ENCODE measurements at places on chromosomes 7 and 10.

DNA sequence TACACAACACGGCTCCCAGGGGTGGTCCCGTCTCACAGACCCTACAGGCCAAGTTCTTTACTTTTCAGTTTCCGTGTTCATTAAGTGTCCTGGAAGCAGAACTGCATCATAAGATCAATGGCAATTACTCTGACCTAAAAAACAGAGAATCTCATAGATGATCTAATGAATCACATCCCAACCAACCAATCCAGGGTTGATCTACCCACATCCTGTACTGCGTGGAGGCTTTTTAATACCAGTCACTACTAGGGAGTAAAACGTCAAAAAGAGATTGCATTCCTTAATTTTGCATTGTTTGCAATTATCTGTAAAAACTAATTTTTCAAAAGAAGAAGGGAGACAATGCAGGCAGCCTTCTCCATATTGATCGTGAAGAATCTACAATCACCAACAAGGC is 72.6 kb downstream of the PARD3 start:
- DNase-seq = peak; percentile 55

DNA sequence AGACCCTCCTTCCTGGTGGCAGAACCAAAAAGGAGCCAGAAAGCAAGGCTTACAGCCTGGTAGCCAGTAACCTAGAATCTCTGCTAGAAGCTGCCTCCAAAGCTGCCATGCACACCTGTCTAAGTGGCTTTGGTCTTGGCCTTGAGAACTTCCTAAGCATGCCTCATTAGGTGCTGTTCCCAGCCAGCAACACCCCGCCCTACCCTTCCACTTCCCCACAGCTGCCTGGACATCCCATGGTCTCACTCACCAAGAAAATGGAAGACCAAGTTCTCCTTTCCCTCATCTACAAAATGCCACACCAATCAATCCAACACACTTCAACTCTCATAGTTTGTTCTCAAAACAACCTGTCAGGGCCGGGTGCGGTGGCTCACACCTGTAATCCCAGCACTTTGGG is 4.2 kb downstream of the PSAP start:
- no peak for DNase-seq

- no peak for DNase-seq
Observed at GRCh38 chr10:34113504-34114225, 701.4 kb downstream of the PARD3 start.

GRCh38 chr7:99365318-99366141 is 9.0 kb upstream of the ARPC1B start:
- no peak for DNase-seq

GRCh38 chr7:80087051-80087770 is 47.4 kb upstream of the GNAI1 start:
- DNase-seq = peak; percentile 82

DNA sequence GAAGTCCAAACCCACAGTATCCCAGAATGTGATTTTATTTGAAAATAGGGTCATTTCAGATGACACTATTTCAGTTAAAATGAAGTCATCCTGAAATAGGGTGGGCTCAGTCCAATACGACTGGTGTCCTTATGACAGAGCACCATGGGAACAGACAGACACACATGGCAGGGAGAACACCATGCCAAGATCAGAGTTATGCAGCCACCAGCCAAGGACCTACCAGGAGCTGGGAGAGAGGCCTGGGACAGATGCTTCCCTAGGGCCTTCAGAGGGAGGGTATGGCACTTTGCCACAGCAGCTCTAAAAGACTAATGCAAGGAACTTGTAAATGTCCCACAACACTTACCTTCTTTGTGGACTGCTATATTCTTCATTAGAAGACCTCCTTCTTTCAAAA is 226.5 kb downstream of the NEBL start:
- DNase-seq = no peak

- DNase-seq = no peak
Observed at GRCh38 chr10:114931072-114931679, 6.8 kb upstream of the TRUB1 start.

GRCh38 chr7:77537136-77537777 is at the start of gene PTPN12:
PTPN12 (plus strand) TSS chr7:77537295; CDS start chr7:77537547, 252 bp downstream.
- DNase-seq = no peak

GRCh38 chr10:83542774-83543411 is 596.4 kb upstream of the GHITM start:
- no peak for DNase-seq

- DNase-seq = no peak
Observed at GRCh38 chr7:139663608-139664177, 114.1 kb downstream of the HIPK2 start.

GRCh38 chr7:114930829-114931655 is 9.1 kb downstream of the MDFIC start:
- DNase-seq = peak; percentile 62

GRCh38 chr10:88392222-88392621 is 190.9 kb downstream of the RNLS start:
- no peak for DNase-seq

- DNase-seq = peak; percentile 82
Observed at GRCh38 chr10:37860494-37861190, 3.2 kb upstream of the ZNF248 start.

DNA sequence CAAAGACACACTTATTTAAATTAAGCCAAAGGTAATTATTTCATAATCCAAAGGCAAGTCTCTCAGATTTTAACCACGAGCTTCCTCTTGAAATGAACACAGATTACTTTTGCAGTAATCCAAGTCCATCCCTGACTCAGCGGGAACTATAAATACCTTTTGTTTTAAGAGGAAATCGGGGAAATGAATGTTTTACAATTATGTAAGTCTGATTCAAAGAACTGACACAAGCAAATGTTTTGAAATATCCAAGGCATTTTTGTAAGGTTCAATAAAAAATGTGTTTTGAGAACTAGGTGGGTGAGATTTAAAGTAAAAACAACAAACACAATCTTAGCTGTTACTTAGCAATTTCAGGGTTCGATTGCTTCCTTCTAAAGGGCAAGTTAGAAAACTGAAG is 179.8 kb upstream of the ASAH2 start:
- DNase-seq = peak; percentile 71
